ENCODE measurements at places on chromosomes 4 and X.

DNA sequence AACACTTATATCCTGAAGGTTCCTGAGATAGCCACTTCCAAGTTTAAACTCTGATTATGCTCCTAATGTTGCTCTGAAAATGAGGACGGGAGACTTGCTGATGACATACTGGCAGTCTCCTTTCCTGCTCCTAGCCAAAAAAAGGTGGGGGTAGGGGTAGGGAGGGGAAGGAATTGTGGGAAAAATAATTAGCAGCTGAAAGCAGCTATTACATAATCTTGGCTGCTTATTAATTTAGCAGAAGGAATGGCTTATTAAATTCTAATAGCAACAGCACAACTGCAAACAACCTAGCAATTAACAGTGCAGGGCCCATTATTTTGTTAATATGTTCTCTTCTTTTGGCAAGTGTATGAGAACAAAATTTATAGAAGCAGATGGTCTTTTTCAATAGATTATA, 2.0 kb upstream of the AP1S2 start:
- DNase-seq = no peak

DNA sequence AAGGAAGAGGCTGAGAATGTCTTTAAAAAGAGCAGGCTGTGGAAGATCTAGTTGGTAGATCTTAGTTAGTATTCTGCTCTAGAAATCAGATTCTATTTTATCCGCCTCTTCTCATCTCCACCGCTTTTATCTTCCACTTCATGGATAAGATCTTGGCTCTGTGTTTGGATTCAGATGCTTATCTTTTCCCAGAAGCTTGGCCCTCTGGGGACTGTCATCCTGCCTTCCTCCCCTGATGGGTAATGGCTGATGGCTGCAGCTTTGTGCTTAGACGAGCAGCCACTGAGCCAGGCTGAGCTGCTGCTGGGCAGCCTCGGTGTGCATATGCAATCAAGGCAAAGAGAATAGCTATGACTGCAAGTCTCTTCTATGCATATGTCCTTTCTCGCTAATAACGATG, 23.5 kb downstream of the TRIML1 start:
- no peak for DNase-seq

DNA sequence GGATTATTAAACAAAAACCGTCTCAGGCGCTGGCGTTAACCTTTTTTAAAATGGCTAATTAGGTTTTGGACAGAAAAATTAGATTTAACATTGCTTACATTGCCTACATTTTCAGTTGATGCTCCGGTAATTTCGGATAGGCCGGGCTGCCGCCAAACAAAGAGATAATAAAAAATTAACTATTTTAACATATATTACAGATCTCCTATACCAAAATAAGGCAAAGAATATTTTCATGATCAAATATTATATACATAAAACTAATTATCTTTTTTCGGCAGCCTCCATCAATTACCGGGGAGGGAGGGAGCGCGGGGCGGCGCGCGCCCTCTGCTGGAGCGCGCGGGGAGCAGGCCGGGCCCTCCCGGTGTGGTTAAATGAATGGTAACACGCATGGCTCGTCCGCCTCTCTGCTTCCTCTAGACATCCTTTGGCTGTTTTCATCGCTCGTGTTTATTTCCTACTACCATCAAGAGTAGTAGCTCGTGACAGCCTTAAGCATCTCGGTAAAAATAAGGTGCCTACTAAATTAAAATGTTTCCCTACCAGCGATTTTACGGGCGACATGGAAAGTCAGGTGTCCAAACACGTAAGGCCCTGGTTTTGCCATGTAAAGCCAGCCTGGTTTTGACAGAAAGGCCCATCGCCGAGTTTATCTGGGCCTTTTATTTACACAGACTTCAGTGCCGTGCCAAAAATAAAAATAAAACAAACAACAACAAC, 52.4 kb upstream of the TMEM33 start:
- peak; percentile 29 for DNase-seq

DNA sequence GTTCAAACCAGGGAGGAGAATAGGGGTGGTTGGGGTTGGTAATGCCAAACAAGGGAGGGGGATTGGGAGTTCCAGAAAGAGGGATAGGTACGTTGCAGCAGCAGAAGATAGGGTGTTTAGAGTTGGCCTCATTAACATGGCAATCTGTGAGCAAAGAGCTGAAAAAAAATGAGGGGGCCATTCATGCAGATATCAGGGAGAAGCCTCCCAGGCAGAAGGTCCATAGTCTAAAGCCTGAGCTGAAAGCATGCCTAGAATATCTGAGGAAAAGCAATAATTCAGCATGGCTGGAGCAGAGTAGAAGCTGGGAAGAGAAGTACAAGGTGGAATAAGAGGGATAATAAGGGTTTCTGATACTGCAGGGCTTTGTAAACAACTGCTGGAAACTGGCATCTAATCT, 550.9 kb upstream of the LCORL start:
- DNase-seq = no peak

- no peak for DNase-seq
Measured at GRCh38 chr4:109195646-109196045, 106.8 kb downstream of the COL25A1 start.
